CD8-positive, alpha-beta memory T cell (primary cell): ENCODE measurements at places on chromosomes 11 and 22. TPM values are rescaled to one million over a fixed set of nuclear protein-coding genes. Genes with fewer than 3 reads are reported as not detected.

DNA sequence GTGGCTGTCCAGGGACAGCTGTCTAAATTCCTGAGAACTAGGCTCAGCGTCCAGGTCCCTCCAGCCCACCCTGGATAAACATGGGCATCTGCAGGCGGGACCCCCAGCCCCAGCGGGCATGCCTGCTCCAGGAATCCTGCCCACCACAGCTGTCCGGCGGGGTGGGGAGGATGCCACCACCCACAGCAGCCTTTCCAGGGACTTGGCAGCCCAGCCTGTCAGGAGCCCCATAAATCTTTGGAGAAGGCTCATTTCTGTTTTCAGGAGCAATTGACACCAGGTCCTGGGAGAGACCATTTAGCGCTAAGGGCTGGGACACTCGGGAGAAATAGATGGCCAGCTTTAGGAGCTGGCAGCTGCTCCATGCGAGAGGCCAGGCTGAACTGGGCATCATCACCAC, 358.9 kb downstream of the CADM1 start:
- no peak for DNase-seq
- no peak overlapping the region for H3K27ac ChIP-seq
- H3K4me3 ChIP-seq = no peak overlapping the region
- H3K4me1 ChIP-seq = no peaks in the 10 kb centered on the region

DNA sequence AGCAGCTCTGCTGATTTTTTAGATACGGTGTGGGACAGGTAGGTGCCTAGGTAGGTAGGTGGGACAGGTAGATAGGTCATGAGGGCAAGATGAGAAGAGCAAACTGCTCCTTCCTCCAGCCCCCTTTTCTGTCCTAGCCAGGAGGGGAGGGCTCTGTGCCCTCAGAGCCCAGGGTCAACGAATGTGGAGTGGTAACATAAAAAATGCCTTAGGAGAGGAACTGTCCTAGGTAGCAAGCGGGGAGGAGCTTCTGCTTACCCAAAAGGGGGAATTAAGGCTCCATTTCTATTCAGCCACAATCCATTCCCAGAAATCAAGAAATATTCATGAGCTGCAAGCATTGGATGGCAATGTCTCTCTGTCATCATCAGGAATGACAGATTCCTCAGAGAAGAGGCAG, 234.8 kb downstream of the GRIK4 start:
- no peak overlapping the region for H3K4me3 ChIP-seq
- no peaks in the 10 kb centered on the region for H3K36me3 ChIP-seq
- no peaks in the 10 kb centered on the region for H3K27me3 ChIP-seq
- DNase-seq = no peak

- no peaks in the 10 kb centered on the region for H3K36me3 ChIP-seq
- no peaks in the 10 kb centered on the region for H3K27me3 ChIP-seq
- no peak for DNase-seq
Observed at GRCh38 chr11:23370580-23371275, 510.5 kb upstream of the CCDC179 start.

The CNIH2 gene
- total RNA-seq = 2.7 TPM

The JAM3 gene
- 12.5 TPM for total RNA-seq

The MRGPRE gene
- total RNA-seq = not detected

The GLB1L2 gene
- total RNA-seq = 8.6 TPM

The TRIM51 gene
- not detected for total RNA-seq
